ENCODE measurements at places on chromosomes 3 and 15. TPM values are rescaled to one million over a fixed set of nuclear protein-coding genes. Genes with fewer than 3 reads are reported as not detected.

The CACNA2D2 gene
- total RNA-seq, result 0.48 TPM

- no peak for DNase-seq
These were observed 2.8 kb downstream of the EFHB start for GRCh38 chr3:19931180-19931692.

DNA sequence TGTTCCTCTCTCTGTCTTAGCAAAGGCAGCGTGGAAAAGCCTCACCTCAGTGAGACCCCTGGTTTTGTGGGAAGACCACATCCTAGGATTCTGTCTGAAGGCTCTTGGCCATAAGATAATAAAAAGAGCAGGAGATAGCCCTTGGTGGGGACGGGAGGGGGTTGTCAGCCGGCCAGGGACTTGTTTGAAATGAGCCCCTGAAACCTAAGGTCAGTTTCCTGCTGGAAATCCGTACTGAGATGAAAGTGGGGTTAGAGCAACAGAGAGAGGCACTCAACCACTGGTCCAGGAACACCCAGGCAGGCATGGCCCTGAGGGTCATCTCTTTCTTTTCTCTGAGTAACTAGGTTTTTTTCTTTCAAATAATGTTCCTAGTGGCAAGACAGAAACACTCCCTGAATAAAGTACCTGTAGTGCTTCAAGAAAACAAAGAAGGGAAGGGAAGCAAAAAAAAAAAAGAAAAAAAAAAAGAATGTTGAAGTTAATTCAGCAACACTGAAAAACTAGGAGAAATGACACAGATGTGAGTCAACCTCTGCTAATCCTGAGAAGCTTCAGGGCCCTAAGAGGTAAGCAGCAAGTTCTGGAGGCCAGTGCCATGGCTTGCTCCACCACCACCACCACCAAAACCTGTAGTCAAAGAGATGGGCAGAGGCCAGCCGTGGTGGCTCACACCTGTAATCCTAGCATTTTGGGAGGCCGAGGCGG is 3.2 kb downstream of the ITGB5 start:
- DNase-seq, result no peak

The DAZL gene
- not detected for total RNA-seq

The CD200R1 gene
- 0.68 TPM for total RNA-seq

GRCh38 chr3:14283092-14283812 is 104.6 kb downstream of the LSM3 start:
- DNase-seq, result no peak

The MYEF2 gene
- 158 TPM for total RNA-seq

Data from transverse colon (tissue), 4 donors.